ENCODE measurements at places on chromosomes 12 and 14.

DNA sequence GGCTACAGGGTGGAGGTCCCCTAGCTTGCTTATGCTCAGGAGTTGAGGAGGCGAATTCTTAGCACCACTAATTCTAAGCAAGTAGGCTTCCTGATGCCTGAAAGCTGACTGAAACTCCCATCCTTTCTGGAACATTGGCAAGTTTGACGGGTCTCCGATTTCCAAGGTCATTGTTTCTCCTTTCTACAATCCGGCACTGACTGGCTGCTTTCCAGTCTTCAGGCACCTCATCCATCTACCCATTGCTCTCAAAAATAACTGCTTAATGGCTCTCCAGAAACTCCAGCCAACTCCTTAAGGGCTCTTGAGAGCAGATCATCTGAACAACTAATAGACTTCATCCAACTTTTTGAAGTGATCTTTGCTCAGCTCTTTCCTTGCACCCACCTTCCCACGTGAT is 13.3 kb downstream of the REM2 start:
- DNase-seq = no peak

DNA sequence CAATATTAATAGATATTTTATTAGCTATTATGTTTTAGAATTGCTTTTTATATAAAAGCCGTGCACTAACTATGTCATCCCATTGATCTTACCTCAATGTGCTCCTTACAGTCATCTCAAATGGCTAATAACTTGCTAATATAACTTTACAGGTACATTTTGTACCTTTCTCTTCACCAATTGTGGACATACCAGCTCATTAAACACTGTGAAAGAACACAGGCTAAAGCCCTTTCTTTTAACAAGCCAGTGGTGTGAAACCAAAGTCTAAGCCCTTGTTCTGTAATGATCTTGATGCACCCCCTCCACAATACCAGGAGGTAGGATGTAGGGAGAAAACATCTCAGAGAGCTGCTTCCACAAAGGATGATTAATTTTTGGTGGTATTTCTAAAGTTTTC is 675.3 kb upstream of the USP15 start:
- no peak for DNase-seq

- DNase-seq = no peak
These were observed 15.5 kb downstream of the BTBD7 start for GRCh38 chr14:93317210-93317874.

GRCh38 chr12:112207397-112207924 is 82.1 kb downstream of the TRAFD1 start:
- DNase-seq = no peak
